M059J (cell line): ENCODE measurements at places on chromosomes 7 and 10.

DNA sequence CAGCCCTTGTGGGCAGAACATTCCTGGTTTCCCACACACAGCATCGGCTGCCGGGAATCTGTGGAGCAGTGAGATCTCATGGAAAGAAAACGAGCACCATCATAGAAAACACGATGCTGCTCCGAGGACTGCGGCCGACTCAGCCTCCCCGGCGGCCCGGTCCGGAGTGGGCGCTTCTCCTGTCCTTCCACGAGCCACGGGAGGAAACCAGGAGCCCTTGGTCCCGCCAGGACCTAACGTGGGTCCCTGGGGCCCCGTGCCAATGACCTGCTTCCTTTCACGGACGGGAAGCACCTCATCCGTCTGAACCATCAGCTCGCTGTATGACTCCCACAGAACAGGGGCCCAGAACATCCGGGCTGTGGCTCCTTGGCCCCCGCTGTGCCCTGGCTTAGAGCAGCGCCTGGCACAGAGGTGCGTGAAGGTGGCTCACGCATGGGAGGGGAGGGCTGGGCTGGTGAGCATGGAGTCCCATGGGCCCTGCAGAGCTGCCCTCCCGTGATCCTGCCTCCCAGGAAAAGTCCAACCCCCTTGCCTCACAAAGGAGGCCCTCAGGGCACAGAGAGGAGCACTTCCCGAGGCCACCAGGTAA lies 280.5 kb downstream of the MAD1L1 start:
- no peak for DNase-seq

- no peak for DNase-seq
Measured at GRCh38 chr7:1580422-1581030, 10.7 kb upstream of the PSMG3 start.

DNA sequence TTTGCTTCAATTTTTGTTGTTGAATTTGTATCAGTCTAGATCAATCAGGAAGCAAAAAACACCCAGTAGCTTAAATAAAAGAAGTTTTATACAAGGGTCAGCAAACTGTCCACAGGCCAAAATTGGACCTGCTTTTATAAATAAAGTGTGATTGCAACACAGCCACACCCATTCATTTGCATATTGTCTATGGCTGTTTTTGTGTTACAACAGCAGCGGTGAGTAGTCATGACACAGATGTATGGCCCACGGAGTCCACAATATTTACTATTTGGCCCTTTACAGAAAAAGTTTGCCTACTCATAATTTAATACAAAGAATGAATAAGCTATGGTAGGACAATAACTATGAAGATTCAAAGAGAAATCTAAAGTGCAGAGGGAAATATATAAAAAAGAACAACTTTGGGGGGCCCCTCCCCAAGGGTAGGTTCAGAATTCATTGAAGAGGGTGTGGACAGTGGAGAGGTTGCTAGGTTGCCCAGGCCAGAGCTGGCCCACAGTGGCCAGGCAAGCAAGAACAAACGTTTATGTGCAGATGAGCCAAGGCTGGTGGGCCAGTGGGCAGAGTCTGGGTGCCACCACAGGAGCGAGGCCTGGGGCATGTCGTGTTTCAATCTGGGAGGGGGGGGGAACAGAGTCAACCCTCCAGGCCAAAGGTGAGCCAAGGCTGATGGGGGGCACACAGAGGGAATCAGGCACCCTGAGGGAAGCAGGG lies 47.0 kb upstream of the AMPH start:
- no peak for DNase-seq

DNA sequence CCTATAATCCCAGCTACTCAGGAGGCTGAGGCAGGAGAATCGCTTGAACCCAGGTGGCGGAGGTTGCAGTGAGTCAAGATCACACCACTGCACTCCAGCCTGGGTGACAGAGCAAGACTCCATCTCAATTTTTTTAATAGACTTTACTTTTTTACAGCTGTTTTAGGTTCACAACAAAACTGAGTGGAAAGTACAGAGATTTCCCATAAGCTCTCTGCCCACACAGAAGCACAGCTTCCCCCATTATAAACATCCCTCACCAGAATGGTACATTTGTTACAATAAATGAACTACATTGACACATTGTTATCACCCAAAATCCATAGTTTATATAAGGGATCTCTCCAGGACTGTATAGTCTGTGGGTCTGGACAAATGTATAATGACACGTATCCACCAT lies 14.6 kb upstream of the PRRT4 start:
- DNase-seq = no peak

DNA sequence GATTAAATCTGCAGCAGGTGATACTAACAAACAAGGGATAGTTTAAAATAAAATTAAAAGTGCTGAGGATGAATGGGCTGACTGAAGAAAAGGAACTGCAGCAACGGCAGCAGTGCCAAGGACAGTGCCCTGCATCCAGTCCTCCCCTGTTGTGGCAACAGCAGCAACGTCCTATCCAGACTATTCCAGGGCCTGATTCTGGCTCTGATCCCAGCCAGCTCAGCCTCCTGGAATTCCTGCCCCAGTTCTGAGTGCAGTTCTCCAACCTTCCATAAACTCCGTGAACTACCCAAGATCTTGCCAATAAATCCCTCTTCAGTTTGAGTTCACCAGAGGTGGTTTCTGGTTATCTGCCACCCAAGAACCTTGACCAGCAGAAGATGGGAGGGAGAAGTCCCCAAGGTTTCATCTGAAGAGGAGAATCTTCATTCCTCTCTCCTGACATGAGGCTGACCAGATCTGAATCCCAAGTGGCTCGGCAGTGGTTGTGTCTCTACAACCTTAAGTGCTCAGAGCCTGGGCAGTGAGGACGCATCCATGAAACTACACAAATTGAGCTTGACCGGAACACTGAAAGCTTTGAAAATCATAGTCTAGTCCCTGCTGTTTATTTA lies 115.8 kb downstream of the SORBS1 start:
- DNase-seq = peak; percentile 88

DNA sequence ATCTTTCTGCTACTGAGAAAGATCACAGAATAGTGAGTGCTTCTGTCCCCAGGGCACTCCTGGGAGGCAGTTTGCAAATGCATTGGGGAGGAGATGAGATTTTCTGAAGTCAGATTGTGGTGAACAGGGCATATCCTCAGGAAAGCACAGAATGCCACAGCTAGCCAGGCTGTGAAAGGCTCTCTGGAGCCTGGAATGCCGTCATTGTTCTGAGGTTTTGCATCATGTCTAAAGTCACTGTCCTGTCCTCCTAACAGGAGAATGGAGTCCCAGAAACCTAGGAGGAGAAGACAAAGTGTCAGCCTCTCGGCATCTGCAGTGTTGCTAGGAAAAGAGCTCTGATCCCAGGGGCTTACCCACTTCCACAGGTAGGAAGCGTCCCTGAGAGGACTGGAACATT lies 69.2 kb upstream of the IGFBP3 start:
- no peak for DNase-seq

- no peak for DNase-seq
Measured at GRCh38 chr10:128029290-128029651, 97.0 kb downstream of the MKI67 start.

GRCh38 chr7:43021431-43021830 lies 89.3 kb downstream of the MRPL32 start:
- DNase-seq = peak; percentile 32

DNA sequence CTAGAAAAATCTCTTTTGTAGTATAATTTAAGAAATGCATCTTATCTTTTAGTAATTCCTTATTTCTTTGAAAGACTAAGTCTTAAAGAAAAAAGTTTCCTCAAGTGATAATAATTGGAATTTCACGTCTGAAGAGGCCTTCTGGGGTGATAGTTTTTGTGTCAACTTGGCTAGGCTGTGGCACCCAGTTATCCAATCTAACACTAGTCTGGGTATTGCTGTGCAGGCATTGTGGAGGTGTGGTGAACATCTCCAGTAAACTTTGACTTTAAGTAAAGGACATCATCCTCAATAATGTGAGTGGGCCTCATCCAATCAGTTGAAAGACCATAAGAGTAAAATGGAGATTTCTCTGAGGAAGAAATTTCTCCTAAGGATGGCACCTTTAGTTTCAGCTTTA lies 2.3 kb upstream of the TUBAL3 start:
- DNase-seq = no peak

DNA sequence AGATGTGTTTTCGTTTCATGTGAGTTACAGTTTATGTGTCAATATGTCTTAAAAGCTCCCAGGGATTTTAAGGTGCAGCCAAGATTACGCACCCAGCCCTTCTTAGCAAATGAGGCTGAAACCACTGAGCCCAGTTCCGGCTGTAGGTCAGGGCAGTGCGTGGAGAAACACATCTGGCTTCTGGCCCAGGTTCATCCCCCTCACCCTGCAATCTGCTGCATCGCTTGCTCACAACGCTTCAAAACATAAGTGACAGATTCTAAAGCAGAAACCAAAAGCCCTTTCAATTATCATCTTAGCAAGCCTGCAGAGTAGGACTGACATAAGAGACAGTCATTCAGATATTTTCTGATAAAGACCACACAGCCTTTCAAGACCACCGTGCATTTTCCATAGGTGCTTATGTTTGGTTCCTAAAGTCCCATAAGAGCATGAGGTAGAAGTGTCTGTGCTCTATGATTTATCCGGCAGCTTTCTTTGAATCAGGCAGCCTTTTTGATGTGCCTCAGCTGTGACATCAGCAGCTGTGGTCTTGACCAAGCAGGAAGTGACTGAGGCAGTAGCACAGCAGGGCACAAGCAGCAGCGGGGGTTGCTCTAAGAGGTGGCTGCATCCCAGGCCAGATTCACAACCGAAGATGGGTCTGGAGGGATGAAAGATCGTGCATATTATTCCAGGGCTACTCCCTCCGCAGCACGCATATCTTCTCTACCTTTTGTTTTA lies 72.1 kb upstream of the LYZL2 start:
- DNase-seq = peak; percentile 55

DNA sequence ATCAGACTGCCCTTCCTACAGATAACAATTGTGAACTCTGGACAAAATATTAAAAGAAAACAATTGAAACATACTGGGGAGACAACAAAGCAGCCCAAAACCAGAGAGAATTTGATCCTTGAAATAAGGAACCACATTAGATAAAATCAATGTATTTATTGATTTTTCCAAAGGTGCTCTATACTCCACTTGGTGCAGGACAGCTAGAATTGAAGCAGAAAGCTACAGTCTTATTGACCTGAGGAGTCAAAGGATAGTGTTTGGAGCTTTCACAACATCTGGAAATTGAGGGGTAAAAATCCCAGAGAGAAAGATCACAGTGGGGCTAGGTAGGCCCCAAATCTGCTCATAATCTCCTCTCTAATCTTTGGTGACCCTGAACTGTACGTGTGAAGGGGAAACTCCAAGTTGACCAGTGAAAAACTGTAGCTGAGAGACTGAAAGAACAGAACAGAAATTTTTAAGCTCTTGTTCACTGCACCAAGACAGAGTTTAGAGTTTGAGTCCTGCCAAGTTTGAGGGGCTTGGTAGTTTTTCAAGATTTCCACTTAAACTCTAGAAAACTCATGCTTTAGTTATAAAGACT lies 70.2 kb downstream of the SAMD9 start:
- DNase-seq = no peak

DNA sequence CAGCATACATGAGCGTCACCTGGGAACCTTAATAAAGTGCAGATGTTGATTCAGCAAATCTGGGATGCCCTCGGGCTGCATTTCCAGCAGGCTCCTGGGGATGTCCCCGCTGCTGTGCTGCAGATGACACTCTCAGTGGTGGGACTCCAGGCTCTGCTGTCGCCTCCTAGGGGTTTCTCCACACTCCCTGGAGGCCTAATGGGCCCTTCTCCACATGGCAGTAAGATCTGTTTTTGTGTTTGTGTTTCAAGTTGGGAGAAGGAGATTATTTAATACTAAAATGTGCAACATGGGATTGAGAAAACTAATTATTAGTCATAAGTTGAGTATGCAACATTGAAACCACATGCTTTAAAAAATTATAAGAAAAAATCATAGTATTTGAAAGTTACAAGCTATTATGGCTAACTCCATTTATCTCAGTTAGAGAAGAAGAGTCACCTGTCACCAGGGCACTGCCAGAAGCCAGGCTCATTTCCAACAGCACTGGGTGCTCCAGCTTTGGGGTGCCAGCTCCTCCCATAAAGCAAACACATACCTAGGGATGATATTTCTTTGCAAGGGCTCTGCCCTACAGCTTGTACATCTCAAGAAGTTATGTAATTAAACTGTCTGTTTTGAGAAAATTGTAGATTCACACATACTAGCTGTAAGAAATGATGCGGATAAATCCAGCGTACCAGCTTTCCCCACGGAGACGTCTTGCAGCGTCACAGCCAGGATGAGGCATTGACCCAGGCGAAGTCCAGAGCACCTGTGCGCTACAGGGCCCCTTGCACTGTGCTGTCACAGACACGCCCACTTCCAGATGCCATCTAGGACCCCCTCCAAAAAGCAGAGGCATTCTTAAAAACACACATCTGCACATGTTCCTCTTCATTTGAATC lies 106.4 kb downstream of the EGFR start:
- no peak for DNase-seq

- no peak for DNase-seq
Measured at GRCh38 chr7:80821771-80822319, 97.0 kb downstream of the SEMA3C start.

DNA sequence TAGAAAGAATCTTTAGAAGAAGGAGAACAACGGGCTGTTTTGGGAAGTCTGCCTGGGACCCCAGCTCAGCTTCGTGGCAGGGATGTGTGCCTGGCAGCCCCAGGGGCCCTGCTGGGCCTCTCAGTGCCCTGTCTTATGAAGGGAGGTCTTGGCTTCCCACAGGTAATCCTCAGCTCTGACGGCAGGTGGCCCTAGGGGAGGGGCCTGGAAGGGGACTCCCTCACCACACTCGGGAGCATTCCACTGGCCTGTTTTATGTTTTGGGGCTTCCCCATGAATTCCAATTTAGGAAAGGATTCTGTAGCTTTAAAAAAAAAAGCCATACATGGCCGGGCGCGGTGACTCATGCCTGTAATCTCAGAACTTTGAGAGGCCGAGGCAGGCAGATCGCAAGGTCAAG lies 3.0 kb upstream of the DMBT1 start:
- DNase-seq = peak; percentile 11

- DNase-seq = no peak
Measured at GRCh38 chr10:92080244-92080643, 156.7 kb downstream of the BTAF1 start.

DNA sequence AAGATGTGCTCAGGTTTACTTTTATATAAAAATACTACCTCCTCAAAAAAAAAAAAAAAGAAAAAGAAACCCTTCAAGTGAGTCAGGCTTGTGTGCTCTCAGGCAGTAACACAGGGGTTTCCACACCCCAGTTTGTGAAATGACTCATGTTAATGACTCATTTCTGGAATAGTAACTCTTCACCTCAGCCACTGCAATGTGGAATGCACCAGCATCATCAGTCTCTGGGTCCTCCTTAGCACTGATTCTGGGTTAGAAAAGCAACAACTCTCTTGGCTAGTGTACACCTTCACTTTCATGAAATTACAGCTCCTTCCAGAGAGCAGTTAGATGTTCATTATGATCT lies 110.6 kb downstream of the EMX2 start:
- DNase-seq = peak; percentile 90

- DNase-seq = no peak
Measured at GRCh38 chr10:2145491-2145890, 408.2 kb upstream of the ADARB2 start.
